ENCODE measurements at places on chromosomes 7 and 10.
A peak's percentile ranks its signal among the peaks of the same experiment; 100 is the strongest.

DNA sequence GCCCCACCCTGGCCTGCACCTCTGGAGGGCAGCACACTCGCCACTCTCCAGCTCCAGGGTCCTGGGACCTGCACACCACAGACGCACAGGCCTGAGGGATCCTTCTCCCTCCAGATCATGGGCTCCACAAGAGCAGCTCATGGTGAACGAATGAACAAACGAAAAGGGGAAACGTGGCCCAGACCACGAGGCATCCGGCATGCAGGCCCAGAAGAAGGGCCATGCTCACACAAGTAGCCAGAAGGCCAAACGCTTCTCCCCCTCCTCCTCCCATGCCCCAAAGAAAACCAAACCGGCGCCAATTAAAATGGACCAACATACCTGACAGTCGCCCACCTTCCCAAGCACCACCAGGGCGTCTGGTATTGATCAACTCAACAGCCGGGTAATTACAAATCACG, 30.4 kb downstream of the MAD1L1 start:
- peak; percentile 48 for DNase-seq

- no peak for DNase-seq
These were observed 20.7 kb downstream of the CREB3L2 start for GRCh38 chr7:137981175-137981574.

GRCh38 chr7:138746073-138746472, 44.9 kb upstream of the SVOPL start:
- no peak for DNase-seq

DNA sequence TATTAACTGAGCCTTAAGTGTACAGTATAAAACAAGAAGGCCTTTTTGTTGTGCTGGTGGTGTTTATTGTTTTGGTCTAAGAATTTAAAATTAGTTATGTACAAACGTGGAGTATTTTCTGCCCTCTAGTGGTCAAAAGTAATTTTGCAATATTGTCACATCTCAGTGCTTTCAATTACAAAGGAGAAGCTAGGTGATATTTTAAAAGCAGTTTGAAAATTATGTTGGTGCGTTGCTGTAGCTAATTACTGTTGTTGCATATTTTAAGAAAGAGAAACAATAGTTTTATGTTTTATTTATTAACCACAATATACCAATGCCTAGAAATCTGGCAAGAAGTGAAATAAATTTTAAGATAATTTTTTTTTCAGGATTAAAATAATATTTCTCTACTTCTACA, 11.4 kb downstream of the NPVF start:
- DNase-seq = no peak

GRCh38 chr7:159130820-159131219, 13.8 kb downstream of the VIPR2 start:
- peak; percentile 11 for DNase-seq

DNA sequence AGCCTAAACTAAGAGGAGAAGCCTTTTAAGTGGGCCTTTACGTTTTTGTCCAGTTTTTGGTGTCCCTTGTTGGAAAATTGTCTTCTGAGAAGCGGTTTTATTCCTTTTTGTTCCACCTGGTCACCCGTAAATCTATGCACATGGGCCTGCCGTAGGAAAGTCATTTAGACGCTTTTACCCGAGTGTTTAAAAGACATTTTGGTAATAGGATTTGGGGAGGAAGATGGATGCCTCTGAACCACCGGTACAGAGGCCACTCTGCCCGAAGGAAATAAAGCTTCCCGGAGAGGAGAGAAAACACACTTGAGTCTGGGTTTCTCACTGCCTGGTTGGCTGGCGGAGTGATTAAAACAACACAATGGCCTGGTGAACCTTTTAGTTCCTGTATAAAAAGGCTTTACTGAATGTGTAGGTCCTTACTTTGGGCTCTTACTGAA, 760 bp downstream of the THNSL1 start:
- DNase-seq = no peak

DNA sequence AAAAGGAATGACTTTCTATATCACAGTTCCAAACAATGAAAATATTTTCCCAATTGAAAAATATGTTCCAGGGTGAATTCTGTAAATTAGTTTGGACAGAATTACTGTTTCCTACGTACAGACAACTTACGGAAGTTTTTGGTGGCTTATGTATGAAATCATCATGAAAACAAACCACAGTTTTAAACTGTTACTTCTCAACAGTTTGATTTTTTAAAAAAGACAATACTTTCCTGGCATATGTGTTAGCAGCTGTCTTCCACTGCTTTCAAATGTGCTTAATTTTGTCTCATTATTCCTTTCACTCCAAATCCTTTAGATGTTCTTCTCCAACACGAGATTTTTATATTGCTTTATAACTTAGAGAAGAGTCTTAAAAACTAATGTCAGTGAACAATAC, 56.2 kb downstream of the SEMA3A start:
- no peak for DNase-seq

DNA sequence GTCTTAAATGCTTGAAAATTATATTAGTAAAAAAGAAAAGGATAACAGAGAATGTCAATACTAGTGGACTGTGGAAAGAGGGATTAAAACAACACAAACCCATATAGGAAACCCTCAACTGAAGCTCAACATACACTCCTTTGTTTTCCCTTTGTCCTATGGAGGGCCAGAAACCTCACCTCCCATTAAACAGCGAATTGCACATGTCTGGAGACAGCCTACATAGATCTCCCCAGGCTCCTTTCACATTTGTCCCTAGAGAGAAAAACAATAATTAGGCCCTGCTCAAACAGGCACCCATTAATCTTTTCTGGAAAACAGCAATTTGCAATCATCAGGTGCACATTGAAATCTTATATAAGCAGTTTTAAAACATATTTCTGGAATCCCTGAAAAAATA, 87.6 kb upstream of the SEMA3D start:
- no peak for DNase-seq

DNA sequence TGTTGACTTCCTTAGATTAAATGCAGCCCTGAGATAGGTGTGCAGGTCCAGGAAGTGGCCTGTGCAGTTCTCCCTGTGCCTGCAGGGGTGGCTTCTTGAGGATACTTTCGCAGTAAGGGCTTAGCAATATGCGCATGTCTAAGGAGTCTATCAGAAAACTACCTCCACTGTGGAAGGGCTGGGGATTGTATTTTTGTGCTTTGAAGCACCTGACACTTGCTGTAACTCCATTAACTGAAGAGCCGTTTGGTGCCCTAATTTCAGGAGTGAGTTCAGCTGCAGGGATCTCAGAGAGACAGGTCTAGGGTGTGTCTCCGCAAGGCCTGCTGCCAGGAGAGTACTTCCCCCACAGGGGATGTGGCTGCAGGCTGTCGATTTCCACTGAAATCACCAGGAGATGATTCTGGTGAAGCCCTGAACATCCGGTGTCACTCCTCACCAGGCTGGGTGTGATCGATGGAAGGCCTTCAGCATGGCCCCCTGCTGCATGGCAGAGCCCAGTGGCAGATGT, 35.5 kb downstream of the IKZF1 start:
- no peak for DNase-seq

DNA sequence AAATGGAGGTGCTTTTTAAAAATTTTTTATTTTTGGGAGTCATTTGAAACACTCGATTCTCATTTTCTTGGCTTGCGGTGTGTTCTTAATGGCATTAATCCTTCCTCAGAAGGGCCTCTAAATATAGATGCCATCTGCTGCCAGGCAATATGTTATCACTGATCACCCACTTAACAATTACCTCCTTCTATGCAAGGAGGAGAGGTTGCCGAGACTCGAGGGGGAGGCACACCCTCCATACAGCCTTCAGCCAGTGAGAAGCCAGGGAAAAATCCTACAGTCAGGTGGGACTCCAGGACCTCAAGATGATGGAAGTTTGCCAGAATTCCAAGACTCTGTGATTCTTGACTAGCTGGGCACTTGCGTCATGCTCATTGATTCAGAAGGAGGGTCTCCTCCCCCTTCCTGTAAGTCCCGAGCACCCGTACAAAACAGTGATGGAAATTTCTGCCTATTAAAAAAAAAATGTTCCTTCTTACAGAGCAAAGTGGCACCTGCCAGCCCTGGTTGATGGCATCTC, 574.5 kb downstream of the TYW1 start:
- DNase-seq = no peak

DNA sequence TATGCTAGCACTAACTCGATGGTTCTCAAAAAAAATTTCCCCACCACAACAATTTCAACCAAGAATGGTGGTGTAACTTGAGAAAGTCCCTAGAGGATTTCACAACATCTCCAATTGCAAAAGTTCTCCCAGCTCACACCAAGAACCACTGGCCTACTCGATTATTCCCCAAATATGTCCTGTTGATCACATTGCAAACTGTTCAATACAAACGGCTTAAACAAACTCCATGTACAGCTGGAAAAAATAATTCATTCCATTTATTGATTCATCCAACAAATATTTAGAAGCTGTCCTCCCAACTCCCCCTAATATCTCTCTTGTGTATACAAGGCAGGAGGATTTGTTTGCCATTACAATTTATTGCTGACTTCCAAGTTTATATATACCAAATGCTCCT, 19.1 kb downstream of the TMEM176B start:
- DNase-seq = no peak

- no peak for DNase-seq
These were observed 2.8 kb upstream of the ACBD7 start for GRCh38 chr10:15091418-15091817.

- no peak for DNase-seq
These were observed 55.8 kb downstream of the CDHR3 start for GRCh38 chr7:106018566-106019469.

- DNase-seq = no peak
These were observed 555.7 kb downstream of the AUTS2 start for GRCh38 chr7:70153933-70154332.

GRCh38 chr10:130427216-130427722, 291.1 kb downstream of the GLRX3 start:
- no peak for DNase-seq

DNA sequence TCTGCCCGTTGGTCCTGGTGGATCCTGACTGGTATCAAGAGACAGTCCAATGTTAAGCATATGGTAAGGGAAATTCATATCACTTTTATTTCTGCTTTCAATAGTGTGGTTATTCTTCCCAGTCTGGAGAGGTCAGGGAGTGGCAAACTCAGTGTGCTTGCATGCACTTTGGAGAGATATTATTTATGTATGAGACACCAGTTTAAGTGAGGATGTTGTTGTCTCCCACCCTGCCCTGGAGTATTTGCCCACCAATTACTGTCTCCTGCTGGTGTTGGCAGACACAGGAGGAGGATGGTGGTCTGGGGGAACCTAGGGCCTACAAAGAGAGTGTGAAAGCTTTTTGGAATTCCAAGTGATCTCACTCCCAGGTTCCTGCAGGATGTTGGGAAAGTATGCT, 59.7 kb downstream of the OR13A1 start:
- DNase-seq = no peak

DNA sequence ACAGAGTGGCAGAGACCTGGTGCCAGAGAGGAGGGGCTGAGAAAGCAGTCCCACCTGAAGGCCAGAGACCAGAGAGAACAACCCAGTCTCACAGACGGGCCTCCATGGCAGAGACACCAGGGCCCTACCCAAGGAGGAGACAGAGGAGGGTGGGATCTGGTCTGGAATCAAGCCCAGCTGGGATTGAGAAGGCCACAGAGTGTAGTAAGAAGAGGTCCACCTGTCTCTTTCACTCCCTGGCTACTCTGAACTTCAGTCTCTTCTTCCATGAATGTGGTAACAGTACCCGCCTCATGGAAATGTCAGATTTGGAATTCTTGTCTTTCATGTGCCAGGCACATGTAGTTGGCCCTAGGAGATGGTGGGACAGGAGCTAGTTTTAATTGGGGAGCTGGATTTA, 55.6 kb downstream of the CLIP2 start:
- no peak for DNase-seq

DNA sequence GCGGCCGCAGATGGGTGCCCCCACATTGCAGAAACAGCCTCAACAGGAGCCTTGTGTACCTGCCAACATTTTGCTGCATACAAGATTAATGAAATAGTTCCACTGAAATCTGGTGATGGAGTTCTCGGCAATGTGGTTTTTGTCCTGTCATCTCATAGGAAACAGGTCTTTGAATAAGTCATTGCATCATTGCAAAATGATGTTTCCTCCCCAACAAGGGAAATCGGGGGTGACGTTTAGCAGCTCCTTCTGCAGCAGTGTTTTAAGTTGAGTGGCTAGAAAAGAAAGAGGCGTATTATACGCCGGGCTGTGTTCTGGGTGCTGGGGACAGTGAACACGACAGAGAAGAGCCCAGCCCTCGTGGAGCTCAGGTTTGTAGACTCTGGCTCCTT, 177.0 kb downstream of the PRKAG2 start:
- DNase-seq = no peak

DNA sequence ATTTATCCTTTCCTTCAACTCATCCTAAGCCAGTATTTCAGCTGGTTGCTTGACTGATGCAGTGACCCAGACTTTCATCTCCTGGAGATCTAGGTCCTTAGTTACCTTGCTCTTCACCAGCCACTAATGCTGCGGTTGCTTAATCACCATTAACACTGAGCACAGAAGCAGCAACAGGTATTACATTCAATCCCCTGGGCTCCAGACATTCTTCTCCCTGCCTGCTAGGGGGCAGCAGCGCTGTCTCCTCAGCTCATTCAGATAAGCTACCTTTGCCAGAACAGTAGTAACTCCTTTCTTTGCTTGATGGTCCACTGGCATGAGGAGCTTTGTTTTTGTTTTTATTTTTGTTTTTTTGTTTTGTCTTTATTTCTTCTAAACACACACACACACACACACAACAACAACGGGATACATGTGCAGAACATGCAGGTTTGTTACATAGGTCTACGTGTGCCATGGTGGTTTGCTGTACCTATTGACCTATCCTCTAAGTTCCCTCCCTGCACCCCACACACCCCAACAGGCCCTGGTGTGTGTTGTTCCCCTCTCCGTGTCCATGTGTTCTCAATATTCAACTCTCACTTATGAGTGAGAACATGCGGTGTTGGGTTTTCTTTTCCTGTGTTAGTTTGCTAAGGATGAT, 1043.2 kb upstream of the C7orf33 start:
- peak; percentile 65 for DNase-seq

- DNase-seq = no peak
These were observed 115.8 kb upstream of the SORCS1 start for GRCh38 chr10:107280293-107280692.

- no peak for DNase-seq
These were observed 13.4 kb downstream of the SLC29A3 start for GRCh38 chr10:71332466-71332865.

GRCh38 chr7:35316549-35316948, 62.6 kb upstream of the TBX20 start:
- DNase-seq = no peak

DNA sequence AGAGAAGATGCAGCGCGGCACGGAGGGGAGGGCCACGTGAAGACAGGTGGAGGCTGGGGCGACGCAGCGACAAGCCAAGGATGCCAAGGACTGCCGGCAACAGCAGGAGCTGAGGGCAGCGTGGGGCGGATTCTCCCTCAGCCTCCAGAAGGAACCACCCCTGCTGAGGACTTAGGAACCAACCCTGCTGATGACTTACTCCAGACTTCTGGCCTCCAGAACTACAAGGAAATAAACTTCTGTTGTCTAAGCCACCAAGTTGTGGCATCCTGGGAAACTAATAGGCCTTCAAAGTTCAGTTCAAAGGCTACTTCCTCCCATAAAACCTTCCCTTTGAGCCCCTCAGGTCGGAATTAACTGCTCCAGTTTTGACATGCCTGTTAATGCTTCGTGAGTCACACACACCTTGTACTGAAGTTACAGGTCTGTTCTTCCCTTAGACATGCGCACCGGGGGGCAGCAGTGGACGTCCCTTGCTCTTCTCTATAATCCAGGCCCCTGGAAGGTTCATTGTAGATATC, 88.4 kb upstream of the RHEB start:
- DNase-seq = no peak
